ENCODE measurements at places on chromosomes 12 and 14.
A peak's percentile ranks its signal among the peaks of the same experiment; 100 is the strongest.

DNA sequence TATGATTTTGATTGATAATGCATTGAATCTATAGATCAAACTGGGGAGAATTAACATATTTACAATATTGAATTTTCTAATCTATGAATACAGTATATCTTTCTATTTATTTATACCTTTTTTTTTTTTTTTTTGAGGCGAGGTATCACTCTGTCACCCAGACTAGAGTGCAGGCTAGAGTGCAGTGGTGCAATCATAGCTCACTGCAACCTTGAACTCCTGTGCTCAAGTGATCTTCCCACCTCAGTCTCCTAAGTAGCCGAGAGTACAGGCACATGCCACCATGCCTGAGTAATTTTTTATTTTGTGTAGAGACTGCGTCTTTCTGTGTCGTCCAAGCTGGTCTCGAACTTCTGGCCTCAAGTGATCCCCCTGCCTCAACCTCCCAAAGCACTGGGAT is 20.4 kb downstream of the LTBR start:
- no peak for DNase-seq

DNA sequence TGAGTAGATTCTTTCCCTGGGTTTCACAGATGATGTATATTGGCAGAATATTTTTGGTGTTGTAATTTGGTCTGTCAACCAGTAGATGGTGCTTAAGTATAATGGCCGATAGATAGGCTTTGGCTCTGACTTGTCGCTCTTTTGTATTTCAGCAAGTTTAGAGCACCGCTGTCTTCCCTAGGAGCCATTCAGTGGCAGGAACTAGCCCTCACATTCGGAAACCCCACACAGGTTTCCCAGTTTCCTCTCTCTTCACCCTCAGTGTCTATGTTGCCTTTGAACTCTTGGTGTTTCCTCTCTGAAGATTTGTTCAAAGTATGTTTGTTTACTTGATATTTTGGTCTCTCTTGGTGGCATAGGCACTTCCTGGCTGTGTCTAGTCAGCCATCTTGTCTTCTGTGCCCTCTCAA is 102.2 kb downstream of the GPHN start:
- no peak for DNase-seq

GRCh38 chr12:51888316-51889215 is 663 bp downstream of the ANKRD33 start:
- DNase-seq, result no peak

- DNase-seq, result peak; percentile 98
These were observed 646 bp upstream of the CORO1C start for GRCh38 chr12:108731866-108732461.

DNA sequence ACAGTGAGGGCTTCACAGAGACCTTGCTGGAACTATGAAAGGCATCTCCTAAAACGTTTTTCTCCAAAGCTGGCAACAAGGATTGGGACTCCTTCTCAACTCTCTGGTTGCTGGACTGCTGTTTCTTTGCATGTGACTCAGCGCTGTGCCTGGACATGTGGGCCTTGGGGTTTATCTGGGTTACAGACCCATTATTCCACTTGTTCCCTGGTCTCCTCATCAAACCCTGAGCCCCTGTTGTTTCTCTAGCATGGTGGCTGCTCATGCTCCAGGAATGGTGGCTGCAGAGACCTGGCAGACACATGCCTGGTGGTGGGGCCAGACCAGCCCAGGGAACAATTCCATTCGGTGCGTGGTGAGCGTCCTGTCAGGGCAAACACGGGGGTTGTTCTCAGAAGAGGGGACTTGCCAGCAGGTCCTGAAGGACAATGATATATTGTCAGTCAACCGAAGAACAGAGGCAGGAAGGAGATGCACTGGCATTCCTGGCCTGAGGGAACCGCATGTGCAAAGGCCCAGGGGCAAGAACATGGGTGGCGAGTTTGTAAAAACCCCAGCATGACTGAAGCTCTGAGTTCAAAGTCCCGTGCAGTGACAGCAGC is 320.1 kb upstream of the RTL1 start:
- no peak for DNase-seq

DNA sequence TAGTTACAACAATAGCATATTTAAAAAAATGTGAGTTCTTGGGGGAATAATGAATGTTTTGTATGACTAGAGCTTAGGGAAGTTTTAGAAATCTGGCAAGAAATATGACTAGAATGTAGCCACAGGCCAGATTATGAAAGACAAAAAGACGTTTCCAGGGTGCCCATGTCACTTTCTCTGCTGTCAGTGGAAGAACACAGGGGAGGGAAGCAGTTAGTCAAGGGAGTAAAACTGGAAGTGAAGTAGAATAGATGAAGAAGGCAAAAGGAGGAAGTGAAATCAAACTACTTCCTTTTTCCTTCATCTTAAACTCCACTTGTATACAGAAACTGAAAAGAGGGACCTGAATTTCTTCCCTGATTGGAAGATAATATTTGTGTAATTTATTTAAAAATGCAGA is 81.2 kb upstream of the ATP2B1 start:
- peak; percentile 25 for DNase-seq

DNA sequence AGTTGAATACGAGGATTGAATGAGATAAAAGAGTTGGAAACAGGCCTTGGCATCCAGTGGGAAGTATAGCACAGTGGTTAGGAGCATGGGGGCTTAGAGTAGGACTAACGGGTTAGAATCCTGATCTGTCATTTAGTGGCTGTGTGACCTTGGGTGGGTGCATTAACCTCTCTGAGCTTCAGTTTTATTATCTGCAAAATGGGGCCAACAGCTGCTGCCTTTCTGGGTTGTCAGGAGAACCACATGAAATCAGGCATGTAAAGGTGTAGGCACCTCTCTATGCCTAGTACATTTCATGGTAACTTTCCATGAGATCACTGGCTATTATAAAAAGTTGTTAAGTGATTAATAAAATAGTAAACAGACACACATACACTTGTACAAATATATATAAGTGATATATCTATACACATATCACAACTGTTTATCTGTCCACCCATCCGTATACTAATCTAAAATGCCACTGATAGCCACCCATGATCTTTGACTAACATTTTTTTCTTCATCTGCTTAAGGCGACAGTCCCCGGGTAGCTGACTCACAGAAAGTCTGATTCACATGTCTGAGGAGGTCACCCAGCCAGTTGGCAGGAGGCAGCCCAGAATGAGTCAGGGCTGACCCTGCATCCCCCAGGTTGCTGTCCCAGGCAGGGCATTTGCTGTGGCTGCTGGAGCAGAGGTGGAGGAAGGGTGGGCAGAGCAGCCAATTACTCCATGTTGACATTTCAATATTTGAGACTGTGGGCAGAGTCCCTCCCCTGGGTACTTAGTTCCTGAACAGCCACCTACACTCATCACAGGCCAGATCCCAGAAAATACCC is 125.6 kb upstream of the NOS1 start:
- DNase-seq, result peak; percentile 89

All from AG08395 (cell line).